ENCODE measurements at places on chromosomes 7 and 10.

DNA sequence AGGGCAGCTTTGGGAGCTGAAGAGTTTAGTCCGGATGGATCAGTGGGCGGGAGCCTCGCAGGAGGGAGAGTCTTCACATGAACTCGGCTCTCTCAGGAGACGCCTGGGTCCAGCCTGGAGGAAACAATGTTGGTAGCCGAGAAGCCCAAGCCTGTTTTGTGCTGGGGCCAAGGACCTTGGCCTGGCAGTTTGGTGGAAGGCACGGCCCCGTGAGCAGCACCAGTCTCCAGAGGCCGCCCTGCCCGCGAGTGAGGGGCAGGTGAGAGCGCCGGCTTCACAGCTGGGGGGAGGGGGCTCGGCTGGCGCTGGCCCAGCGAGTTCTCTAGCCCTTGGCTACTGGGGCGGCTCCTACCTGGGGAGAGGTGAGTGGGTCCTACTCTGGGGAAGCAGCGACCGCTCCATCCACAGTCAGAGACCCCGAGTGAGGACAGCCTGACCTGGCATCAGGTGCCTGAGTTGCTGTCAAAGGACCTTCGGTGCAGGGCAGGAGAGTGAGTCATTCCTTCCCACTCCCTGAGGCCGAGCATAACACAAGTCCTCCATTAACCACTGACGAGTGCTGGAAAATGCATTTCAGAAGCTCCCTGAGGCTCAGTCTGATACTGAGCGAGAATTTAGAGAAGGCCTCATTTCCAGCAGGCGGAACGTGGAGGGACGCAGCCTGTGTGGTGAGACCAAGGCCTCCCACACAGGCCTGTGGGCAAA is 89.3 kb upstream of the DIP2C start:
- DNase-seq = no peak

DNA sequence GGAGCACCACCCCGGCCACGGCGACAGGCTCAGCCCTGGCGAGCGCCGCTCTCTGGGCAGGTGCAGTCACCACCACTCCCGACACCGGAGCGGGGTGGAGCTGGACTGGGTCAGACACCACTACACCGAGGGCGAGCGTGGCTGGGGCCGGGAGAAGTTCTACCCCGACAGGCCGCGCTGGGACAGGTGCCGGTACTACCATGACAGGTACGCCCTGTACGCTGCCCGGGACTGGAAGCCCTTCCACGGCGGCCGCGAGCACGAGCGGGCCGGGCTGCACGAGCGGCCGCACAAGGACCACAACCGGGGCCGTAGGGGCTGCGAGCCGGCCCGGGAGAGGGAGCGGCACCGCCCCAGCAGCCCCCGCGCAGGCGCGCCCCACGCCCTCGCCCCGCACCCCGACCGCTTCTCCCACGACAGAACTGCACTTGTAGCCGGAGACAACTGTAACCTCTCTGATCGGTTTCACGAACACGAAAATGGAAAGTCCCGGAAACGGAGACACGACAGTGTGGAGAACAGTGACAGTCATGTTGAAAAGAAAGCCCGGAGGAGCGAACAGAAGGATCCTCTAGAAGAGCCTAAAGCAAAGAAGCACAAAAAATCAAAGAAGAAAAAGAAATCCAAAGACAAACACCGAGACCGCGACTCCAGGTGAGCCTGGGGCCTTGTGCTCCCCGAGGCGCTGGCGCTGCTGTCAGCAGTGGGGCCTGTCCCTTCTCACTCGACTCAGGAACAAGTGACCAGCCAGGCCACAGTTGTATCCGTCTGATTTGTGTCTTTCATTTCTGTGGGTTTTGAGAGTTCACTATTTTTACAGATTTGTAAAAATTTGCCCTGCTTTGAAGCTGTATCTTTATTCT is 117.7 kb downstream of the CYTH3 start:
- DNase-seq = no peak

DNA sequence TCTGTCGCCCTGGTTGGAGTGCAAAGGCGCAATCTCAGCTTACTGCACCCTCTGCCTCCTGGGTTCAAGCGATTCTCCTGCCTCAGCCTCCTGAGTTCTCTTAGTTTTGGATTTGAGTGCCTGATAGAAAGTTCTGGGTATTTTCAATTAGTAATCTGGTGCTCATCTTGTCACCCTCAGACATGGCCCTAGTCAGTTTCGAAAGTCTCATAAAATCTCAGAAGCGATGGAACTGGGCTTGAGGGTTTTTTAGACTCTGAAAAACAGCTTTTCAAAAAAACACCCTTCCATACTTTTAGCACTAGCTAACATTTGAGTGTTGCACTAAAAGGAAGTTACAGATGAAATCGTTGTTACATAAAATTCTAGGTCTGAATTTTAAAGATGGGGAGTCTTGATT is 9.4 kb upstream of the PIP4K2A start:
- DNase-seq = no peak

GRCh38 chr10:1545524-1545923 is 191.8 kb downstream of the ADARB2 start:
- DNase-seq = no peak

DNA sequence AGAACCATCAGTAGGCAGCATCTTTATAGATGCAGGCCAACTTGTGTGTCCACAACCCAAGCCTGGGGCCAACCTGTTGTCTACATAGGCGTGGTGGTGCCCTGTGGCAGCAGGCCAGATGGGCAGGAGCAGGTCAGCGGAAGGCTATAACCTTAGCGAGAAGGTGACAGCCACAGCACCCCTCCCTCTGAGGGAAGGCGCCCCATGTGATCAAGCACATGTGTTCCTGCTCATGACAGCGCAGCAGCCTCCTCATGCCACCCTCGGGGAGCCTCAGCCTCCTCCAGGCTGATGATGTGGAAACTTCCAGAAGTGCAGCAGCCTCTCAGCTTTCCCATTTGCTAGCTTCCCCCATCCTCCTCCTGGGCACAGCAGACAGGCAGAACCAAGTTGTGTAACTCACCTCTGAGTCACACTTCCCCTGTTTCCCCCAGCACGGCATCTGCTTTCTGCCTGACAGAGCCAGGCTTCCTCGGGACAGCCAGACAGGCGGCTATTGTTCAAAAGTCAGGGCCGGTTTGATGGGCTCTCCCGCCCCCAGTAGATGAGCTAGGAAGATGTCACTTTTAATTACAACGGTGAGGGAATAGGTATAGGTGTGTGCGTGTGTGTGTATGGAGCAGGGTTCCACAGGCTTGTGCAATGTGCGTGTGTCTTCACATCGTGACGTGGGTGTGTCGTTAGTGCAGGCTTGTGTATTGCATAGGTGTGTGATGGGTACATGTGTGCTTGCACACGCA is 312.0 kb upstream of the ZMIZ1 start:
- DNase-seq = no peak

- no peak for DNase-seq
These were observed 283.3 kb upstream of the SEMA3A start for GRCh38 chr7:84477786-84478478.

GRCh38 chr7:77561352-77561751 is 24.3 kb downstream of the PTPN12 start:
- DNase-seq = no peak

DNA sequence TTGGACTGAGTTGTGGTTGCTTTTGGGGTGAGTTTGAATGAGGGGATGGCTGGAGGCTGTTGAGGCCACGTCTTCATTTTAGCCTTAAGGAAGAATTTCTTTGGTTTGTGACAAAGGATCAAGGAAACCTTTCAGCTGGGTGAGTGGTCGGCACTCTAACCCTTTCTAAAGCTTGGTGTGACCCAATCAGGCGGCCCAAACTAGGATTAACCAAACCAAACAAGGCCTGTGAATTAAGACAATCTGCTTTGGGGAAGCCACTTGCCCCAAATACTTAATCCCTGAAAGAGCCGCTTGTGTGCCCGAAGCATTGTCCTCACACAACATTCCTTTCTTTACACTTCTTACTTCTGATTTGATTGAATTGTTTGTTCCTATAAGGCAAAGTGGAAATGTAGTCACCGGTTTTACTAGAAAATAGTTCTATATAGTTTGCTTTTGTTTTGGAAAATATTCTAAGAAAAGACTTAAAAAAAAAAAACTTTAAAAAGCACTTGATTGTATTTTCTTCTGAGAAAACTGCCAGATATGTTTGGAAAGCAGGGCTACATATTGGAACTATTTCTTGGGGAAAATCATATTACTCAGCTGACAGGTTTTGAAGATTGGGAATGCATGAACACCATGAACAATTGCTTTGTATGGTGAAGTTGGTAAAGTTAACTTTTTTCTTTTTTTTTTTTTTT is 272.4 kb upstream of the BMPER start:
- DNase-seq = no peak

Measured in stimulated activated CD8-positive, alpha-beta memory T cell treated with anti-CD3 and anti-CD28 coated beads, Interleukin-15, amount 100 ng/mL, for 4 hours (primary cell).